Placental pericyte (primary cell): ENCODE measurements at places on chromosomes 16 and 17. TPM values are rescaled to one million over a fixed set of nuclear protein-coding genes. Genes with fewer than 3 reads are reported as not detected.

The C1QTNF1 gene
- total RNA-seq = 80.6 and 220 TPM in 2 replicates

The STX1B gene
- 1.1 and 3.0 TPM in 2 replicates for total RNA-seq

The MYO18A gene
- total RNA-seq = 49.5 and 60.3 TPM in 2 replicates

The C17orf113 gene
- total RNA-seq = under 0.01 and 0.22 TPM in 2 replicates

The GAST gene
- not detected in 2 replicates for total RNA-seq

The FSCN2 gene
- total RNA-seq = 1.3 and 2.2 TPM in 2 replicates

The CSNK1D gene
- 58.4 and 58.6 TPM in 2 replicates for total RNA-seq

The HCFC1R1 gene
- 11.6 and 21.7 TPM in 2 replicates for total RNA-seq
